ENCODE measurements at places on chromosomes 4 and X. TPM values are rescaled to one million over a fixed set of nuclear protein-coding genes. Genes with fewer than 3 reads are reported as not detected.

The UGT2B17 gene
- not detected for total RNA-seq

The FGB gene
- not detected for total RNA-seq

- DNase-seq, result no peak
- no peaks in the 10 kb centered on the region for H3K27me3 ChIP-seq
- H3K4me1 ChIP-seq, result no peaks in the 10 kb centered on the region
- H3K27ac ChIP-seq, result no peak overlapping the region
- H3K4me3 ChIP-seq, result no peak overlapping the region
Measured at GRCh38 chr4:183321079-183321478, 1.0 kb upstream of the CLDN22 start.

GRCh38 chrX:133171962-133172708, 46.0 kb downstream of the TFDP3 start:
- no peaks in the 10 kb centered on the region for H3K36me3 ChIP-seq
- no peaks in the 10 kb centered on the region for H3K27me3 ChIP-seq
- H3K4me3 ChIP-seq, result no peak overlapping the region
- no peaks in the 10 kb centered on the region for H3K4me1 ChIP-seq

- H3K4me3 ChIP-seq, result no peak overlapping the region
- H3K27me3 ChIP-seq, result no peaks in the 10 kb centered on the region
- H3K27ac ChIP-seq, result no peak overlapping the region
- no peaks in the 10 kb centered on the region for H3K36me3 ChIP-seq
- DNase-seq, result no peak
Measured at GRCh38 chr4:182738283-182739047, 178.7 kb downstream of the DCTD start.

DNA sequence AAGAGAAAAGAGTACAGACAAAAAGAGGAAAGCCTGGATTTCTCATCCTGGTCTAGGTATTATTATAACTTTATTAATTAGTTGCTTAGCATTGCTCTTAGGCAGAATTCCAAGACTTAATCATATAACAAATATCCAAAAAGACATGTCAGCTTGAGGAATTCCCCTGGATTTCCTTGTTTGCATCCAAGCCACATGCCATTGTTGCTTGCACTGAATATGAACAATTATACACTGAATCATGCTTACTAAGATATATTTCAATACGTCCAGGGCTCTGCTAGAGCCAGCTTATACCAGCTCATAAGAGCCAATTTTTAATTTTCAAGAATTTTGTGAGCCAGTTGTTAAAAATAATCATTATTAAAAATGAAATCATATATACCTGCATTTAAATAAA, 5.5 kb upstream of the TLR10 start:
- H3K36me3 ChIP-seq, result no peaks in the 10 kb centered on the region
- H3K27ac ChIP-seq, result no peak overlapping the region
- H3K4me1 ChIP-seq, result no peaks in the 10 kb centered on the region
- H3K4me3 ChIP-seq, result no peak overlapping the region
- no peaks in the 10 kb centered on the region for H3K27me3 ChIP-seq

GRCh38 chrX:150282953-150283352, 80.2 kb upstream of the MAMLD1 start:
- H3K27ac ChIP-seq, result no peak overlapping the region
- no peaks in the 10 kb centered on the region for H3K36me3 ChIP-seq
- no peak for DNase-seq
- H3K27me3 ChIP-seq, result no peaks in the 10 kb centered on the region

All from esophagus squamous epithelium (tissue), 5 donors.